ENCODE measurements at places on chromosomes 3 and 15.
A peak's percentile ranks its signal among the peaks of the same experiment; 100 is the strongest.

DNA sequence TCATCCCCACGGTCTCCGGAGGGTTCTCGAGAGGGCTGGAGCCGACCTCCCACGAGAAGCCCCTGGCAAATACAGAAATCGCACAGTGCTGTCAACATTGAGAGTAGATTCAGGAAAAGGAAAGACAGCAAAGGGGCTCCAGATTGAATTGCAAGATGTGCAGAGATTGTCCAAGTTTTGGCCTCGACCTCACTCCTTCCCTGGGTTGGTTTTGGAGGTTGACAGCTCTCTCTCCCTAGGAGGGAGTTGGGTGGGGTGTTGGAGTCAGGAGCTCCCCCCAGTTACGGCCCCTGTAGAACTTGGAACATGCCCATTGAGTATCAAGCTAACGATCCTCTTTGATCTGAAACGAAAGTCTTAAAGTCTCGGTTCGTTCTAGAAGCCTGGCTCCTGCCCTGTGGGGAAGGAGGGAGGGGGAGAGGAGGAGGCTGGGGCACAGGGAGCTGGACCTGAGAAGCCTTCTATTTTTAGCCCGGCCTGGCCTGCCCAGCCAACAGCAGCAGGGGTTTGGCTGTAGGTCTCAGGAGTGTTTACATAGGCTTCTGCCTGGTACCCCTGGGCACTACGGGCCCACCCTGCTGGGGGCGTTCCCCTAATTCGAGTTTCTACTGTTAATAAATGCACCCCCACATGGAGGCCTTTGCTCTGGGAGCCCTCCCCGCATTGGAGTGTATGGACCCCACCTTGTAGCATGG, 672 bp upstream of the KY start:
- DNase-seq = no peak

DNA sequence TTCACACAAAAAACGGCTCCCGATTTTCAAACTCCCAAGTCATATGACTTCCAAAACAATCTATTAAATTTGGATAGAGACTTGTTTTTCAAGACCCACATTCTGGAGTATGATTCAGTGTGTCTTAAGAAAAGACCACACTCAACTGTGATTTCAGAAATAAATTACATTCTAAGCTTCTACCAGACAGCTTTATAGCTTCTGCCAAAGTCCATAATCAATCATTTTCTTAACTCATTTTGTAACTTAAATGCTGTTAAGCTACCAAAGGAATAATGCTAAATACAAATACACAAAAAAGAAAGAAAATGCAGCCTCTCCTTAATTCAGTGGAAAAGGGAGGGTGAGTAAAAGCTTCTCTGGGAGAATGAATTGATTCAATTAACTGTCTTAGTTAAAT, 192.3 kb upstream of the P2RY1 start:
- DNase-seq = no peak

- DNase-seq = no peak
Observed at GRCh38 chr3:157115069-157116006, 44.6 kb downstream of the CCNL1 start.

DNA sequence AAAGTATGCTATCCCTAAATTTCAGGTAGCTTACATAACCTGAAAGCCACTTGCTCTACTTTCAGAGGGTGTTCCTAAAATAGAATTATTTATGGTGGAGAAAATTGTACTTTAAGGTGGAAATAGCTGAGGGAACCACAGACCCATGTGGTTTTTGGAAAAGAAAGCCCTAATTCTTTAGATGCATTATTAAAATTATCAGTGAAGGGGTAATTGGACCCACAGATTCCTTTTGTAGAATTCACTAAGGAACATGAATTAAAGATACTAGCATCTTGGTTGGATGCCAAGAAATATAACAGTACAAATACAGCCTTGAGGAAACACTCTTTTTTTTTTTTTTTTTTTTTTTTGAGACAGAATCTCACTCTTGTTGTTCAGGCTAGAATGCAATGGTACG, 37.8 kb downstream of the DPPA2 start:
- no peak for DNase-seq

DNA sequence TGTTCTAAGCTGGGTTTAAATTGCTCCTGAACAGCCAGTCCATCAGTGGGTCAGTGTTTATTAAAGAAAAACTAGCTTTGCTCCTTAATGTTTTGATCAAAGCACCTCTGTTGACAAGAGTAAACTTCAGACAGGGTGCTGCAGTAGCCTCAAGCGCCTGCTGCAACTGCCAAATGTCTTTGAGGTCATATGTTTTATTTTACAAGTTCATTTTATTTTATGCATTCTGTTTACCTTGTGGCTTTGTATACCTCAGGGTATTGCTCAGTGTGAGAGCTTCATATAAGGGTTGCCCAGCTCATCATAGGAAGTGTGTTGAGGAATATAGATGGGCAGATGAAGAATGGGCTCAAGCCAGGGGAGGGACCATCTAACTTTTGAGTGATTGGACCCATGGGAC, 8.5 kb downstream of the MYZAP start:
- no peak for DNase-seq

- no peak for DNase-seq
Observed at GRCh38 chr3:187773233-187774184, 28.2 kb upstream of the BCL6 start.

DNA sequence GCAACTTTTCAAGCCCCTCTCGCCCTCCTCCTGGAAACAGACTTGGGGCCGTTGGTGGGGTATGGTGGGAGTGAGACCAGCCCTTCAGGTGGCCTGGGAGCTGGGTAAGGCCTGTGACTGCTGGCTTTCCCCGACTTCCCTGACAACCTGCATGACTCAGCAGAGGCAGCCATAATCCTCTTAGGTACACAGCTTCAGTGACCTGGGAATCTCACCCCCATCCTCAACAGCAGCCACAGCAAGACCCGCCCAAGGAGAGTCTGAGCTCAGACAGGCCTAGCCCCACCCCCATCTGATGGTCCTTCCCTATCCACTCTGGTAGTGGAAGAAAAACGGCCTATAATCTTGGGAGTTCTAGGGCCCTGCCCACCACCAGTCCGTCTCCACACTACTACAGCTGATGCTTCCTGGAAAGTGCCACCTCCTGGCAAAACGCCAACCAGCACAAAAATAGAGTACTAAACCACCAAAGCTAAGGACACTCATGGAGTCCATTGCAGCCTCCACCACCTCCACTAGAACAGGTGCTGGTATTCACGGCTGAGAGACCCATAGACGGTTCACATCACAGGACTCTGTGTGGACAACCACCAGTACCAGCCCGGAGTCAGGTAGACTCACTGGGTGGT, 13.1 kb upstream of the SLC27A2 start:
- no peak for DNase-seq

DNA sequence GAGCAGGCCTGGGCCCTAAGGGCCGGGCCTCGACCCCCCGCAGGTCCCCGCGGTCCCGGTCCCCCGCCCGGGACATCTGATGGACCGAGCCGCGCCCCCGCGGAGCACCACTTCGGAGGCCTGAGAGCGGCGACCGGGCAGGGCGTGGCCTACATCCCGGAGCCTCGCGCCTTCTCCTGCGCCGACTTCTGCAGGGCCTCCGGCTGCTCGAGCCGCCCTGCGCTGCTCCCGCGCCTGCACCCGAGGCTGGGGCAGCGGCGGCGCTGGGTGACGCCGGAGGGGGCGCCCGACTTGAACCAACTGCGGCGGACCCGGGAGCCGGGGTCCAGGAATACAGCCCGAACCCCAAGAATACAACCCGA, 14.9 kb upstream of the GP9 start:
- peak; percentile 43 for DNase-seq

- DNase-seq = no peak
Observed at GRCh38 chr3:172359231-172359630, 89.0 kb downstream of the GHSR start.

GRCh38 chr3:111739311-111739911, 119.7 kb upstream of the PHLDB2 start:
- DNase-seq = no peak

- DNase-seq = no peak
Observed at GRCh38 chr3:99966662-99967416, 147.5 kb downstream of the FILIP1L start.

DNA sequence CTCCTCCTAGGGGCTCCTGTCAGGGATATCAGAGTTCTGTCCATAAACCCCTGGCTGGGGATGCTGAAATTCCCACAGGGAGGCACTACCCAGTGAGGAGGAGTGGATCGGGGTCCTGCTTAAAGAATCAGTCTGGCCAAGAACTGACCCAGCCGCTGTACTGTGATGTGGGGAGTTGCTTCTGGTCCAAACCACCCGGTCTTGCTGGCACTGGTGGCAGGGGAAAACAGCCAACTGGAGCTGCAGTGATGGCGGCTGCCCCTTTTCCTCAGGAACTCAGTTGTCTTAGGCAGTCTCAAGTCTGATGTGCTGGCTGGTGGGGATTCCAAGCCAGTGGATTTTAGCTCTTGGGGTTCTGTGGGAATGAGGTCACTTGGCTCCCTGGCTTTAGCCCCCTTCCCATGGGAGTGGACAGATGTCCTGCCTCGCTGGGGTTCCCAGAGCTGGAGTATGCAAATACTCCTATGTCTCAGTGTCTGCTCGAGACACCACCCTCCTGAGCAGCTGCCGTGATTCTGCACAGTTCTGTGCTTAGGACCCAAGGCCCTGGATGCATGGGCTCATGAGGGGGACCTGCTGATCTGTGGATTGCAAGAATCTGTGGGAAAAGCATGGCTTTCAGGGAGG, 97.1 kb downstream of the SLC25A26 start:
- no peak for DNase-seq

Data from activated T-cell treated with anti-CD3 and anti-CD28 coated beads for 48 hours (primary cell).